Stimulated activated CD8-positive, alpha-beta memory T cell treated with anti-CD3 and anti-CD28 coated beads, Interleukin-7, amount 100 ng/mL, for 24 hours (primary cell): ENCODE measurements at places on chromosomes 4 and X.

DNA sequence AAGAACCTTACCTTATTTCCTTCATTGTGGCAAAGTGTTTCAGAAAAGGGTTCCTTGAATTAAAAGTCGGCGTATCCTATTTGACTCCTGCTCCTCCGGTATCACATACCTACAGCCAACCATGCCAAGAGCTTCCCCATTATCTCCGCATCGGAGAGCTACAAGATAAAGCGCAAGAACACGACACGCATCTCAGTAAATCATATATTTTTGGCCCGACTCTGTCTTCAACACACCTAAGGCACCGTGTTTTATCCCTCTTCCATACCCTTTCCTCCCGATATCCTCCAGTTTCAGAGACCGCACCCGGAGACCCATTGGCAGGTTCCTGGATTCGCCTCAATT, 497 bp upstream of the THAP9 start:
- DNase-seq, result no peak

GRCh38 chr4:114334884-114335330, 263.7 kb upstream of the UGT8 start:
- DNase-seq, result no peak

- no peak for DNase-seq
Observed at GRCh38 chr4:113349430-113349829, 300.0 kb downstream of the ANK2 start.

DNA sequence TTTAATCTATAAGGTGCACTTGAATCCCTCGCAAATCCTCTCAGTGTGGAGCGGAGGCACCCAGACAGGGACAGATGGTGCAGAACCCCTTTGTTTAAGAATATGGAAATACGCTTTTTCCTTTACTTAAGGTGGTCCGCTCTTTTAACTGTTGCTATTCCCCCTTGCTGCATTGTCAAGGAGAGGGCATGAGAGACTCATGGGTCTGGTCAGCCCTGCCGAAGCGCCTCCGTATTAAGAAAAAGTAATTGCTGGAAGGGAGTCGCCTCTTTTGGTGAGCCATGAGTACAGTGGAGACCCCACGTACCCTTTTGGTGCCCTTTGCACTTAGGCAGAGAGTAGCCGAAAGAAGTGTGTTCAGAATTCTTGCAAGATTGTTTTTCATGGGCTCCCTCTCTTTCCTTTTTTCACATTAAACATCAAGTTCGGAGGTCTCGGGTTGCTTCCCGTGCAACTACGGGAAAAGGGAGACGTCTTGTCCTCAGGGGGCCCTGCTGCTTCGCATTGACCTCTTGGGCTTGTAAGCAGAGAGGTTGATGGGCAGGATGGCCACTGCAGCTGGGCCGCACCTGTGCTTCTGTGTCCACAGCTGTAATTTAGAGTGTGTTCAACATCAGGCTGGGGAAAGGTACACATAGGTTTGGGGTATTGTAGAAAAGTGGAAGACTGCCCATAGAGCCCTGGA, 109.6 kb downstream of the SPRY1 start:
- no peak for DNase-seq

DNA sequence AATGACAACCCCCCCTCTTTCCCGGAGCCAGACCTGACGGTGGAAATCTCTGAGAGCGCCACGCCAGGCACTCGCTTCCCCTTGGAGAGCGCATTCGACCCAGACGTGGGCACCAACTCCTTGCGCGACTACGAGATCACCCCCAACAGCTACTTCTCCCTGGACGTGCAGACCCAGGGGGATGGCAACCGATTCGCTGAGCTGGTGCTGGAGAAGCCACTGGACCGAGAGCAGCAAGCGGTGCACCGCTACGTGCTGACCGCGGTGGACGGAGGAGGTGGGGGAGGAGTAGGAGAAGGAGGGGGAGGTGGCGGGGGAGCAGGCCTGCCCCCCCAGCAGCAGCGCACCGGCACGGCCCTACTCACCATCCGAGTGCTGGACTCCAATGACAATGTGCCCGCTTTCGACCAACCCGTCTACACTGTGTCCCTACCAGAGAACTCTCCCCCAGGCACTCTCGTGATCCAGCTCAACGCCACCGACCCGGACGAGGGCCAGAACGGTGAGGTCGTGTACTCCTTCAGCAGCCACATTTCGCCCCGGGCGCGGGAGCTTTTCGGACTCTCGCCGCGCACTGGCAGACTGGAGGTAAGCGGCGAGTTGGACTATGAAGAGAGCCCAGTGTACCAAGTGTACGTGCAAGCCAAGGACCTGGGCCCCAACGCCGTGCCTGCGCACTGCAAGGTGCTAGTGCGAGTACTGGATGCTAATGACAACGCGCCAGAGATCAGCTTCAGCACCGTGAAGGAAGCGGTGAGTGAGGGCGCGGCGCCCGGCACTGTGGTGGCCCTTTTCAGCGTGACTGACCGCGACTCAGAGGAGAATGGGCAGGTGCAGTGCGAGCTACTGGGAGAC, 1.6 kb downstream of the PCDH10 start:
- DNase-seq, result no peak
